NCI-H187 (cell line): ENCODE measurements at places on chromosomes 12 and 14.

- no peak for DNase-seq
Observed at GRCh38 chr14:75138492-75138891, 11.6 kb upstream of the NEK9 start.

- DNase-seq = no peak
Observed at GRCh38 chr12:123529686-123530085, 3.8 kb downstream of the RILPL1 start.

DNA sequence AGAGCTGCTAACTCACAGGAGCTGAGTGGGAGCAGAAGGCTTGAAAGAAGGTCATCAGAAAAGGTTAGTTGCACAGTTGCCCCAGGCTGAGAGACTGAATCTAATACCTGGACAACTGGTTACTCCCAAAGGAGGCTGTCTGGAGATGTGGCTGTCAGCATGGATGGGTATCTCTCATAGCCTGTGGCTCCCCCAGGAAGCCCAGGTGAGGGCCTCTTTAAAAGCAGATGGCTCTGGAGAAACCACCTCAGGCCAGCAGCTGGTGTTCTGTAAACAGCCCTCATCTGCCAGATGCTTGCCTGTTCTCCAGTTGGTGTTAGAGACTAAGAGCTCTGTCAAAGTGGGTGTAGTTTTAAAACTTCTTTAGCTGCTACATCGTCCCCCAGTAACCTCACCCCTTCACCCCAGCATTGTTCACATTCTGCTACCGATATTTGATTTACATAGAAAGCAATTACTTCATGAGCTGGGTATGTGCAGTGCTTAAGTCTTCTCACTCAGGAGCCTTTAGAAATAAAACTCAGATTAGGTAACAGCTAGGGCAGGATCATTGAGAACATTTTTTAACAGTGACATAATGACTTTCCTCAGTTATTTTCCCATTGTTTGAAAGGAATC is 25.8 kb downstream of the DACT1 start:
- DNase-seq = peak; percentile 78

- DNase-seq = no peak
Observed at GRCh38 chr12:34393086-34393820, 371.0 kb downstream of the ALG10 start.

DNA sequence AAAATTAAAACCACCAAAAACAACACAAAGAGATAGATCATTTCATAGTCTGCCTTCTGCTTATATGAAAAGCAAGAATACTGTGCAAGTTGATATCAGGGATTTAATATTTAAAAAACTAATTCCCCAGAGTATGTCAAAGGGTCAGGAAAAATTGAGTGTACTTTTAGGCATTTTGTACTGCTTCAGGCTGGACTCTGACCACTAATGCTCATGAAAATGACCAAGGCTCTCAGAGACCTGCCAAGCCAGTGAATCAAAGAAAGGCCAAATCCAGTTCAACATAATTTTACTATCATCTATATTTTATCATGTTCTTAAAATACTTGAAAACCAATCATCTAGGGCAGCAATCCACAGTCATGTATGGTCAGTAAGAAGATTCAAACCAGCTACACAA is 66.0 kb downstream of the TTC7B start:
- DNase-seq = no peak

DNA sequence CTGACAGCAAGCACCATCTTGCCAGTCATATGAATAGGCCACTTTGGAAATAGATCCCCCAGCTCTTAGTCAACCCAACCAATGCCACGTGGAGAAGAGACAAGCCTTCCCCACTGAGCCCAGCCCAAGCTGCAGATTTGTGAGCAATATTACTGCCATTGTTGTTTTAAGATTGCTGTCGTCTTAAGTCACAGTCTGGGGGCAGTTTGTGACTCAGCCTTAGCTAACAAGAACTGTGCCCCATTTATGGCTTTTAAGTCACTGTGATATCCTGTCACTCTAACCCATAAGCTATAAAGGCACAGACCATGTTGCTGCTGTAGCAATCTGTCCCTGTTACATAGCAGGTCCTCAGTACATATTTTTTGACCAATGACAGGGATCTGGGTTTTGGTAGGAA is 464.2 kb downstream of the MED13L start:
- DNase-seq = no peak

- DNase-seq = no peak
Observed at GRCh38 chr12:30911207-30911606, 15.3 kb upstream of the TSPAN11 start.

- no peak for DNase-seq
Observed at GRCh38 chr12:48980953-48981756, 3.0 kb downstream of the WNT1 start.

GRCh38 chr12:227923-228845 is 14.2 kb upstream of the SLC6A12 start:
- no peak for DNase-seq

GRCh38 chr12:89228491-89228890 is 123.8 kb downstream of the DUSP6 start:
- DNase-seq = no peak

- DNase-seq = no peak
Observed at GRCh38 chr14:104559028-104559803, 20.3 kb upstream of the C14orf180 start.

- no peak for DNase-seq
Observed at GRCh38 chr12:1218369-1218768, 227.3 kb downstream of the ERC1 start.

DNA sequence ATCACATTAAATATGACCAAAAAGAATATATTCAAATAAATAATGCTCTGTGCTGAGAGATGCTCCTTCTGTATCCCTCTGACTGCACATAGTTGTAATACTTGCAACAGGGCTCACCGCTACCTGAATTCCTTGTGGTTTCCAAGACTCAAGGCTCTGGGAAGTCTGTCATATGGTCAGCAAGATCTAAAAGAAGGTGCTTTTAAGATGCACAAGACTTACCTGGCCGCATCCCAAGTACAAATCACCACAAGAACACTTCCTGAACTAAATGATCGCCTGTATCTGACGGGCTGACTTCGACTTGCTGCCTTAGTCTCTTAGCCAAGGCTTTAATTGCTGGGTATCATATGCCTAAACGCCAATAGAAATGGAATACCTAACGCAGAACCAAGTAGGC is 67.2 kb downstream of the HECTD4 start:
- DNase-seq = no peak

GRCh38 chr14:93031505-93032315 is 84.0 kb downstream of the ITPK1 start:
- no peak for DNase-seq

DNA sequence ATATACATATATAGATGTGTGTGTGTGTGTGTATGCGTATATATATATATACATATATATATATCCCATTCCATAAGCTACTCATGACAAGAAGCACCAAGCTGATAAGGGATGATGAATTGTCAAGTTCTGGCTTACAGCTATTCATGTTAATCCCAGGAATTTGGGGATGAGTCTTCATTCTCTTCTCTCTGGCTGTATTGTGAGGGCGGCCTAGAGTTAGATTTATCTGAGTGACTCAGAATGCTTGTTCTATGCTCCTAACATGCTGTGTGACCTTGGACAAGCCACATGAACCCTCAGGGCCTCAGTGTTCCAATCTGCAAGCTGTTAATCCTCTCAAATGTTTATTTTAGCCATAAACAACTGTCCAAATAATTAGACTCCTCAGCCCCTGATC is 749.0 kb downstream of the MED13L start:
- no peak for DNase-seq

DNA sequence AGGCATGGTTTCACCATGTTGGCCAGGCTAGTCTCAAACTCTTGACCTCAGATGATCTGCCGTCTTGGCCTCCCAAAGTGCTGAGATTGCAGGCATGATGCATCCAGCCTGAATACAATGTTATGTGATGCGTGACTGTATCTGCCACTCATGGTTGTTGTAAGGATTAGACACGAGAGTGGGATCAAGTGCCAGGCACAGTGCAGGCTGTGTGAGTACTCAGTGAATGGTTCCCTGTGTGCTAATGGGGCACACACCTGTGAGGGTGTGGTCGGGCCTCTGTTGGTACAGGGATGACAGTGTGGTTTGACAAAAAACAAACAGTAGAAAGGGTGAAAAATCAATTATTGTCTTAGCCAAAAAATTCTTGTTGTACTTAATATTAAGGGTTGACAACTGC is 61.8 kb downstream of the TECPR2 start:
- no peak for DNase-seq

- DNase-seq = no peak
Observed at GRCh38 chr12:22979854-22980469, 355.0 kb downstream of the ETNK1 start.
